CD4-positive, alpha-beta T cell treated with Interleukin-4 for 4 hours (primary cell): ENCODE measurements at places on chromosomes 7 and 10.

- no peak for DNase-seq
Measured at GRCh38 chr7:69038915-69039314, 559.4 kb upstream of the AUTS2 start.

DNA sequence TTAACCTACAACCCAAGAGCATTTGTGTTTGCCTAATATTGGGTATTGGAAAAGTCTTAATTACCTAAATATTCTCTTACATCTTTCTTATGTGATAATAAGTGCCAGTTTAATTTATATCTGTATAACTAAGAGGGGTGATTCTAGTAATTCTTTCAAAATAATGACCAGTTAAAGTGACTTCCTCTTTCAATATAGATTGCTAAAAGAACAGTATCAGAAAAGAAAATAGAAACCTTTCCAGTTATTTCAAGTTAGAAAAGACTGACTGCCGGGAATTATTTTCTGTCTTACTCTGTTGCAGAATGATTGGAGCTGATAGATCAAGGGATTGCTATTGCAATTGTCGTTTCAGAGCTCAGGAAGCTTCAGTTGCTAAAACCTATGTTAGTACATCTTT lies 525.0 kb upstream of the SEMA3D start:
- DNase-seq, result no peak

DNA sequence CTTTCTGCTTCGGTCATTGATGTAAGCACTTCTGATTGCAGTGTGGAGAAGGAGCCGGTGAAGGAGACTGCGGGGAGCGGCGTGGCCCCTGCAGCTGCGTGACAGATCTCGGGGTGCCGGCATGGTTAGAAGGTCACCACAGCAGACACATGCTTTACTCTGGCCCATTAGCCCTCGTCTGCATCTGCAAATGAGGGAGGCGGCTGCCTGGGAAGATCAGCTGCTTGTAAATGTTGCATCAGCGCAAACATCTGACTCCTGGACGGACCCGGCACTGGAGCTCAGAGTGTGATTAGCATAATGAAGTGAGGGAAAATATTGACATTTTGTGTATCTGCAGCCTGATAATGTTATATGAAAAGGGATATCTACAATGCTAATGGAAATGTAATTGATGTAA lies 30.5 kb upstream of the MNX1 start:
- no peak for DNase-seq

DNA sequence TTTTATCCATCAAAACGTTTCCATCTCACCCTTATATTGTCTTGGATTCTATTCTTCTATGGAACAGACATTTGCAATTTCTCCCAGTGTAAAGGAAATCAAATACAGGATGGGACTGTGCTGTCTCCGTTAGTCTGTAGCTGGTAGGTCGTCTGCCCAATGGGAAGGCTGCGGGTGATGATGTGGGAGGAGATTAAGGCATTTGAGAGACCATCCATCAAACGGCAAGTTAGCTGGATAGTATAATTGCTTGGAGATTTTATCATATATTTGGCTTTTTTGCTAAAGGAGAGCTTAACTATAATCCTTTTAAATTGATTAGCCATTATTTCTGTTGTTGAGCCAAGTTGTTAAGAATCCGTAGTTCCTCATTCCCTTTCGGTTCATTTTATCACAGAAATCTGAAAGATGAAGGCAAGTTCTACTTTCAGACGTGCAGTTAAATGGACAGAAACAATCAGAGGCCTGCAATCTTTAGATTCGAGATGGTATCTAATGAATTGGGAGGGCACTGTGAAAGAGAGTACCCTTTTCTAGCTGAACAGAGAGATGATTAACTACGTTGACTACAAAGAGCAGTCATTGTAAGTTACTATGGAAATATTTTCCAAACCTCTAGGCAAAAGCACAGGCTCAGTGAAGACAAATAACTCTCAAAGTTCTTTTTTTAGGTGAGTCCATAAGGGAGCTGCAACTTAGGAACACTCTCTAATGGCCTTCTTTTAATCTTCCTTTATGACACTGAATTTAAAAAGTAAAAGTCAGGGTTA lies 253.3 kb upstream of the KIAA1217 start:
- DNase-seq, result no peak

GRCh38 chr10:27801171-27801785 lies 55.7 kb upstream of the MKX start:
- no peak for DNase-seq

DNA sequence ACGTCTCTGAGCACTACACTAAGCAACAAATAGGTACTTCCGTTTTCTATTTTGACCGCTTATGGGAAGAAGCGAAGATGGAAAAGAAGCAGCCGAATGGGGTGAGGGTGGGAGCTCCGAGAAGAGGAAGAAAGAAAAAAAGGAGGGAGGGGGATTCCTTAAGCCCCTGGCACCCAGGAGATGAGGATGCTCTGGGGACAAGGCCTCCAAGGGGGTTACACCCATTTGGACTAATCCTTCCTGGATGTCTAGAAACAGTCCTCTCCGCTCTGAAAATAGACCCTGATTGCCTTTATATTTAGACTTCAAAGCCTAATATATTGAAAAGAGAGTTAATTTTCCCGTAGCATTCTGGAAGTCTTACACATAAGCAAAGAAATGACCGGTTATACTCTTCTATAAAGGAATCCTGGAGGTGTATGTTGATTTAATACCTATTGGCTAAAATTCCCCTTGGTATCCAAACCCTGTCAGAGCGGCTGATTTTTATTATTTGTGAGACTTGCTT lies 676 bp upstream of the HTR7 start:
- DNase-seq, result no peak

DNA sequence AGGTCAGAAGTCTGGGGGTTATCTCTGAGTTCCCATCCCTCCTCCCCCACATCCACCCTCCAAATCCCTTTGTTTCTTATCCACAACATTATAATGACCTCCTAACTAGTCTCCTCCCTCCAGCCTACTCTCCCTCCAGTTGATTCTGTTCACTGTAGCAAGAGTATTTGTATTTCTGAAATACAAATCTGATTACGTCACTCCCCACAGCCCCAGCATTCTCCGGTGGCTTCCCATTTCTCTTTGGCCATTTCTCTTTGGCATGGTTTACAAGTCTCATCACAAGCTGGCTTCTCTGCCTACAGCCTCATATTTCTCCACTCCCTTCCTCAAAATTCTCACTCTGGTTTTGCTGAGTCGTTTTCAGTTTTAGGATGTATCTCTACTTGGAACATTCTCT lies 24.6 kb upstream of the MRPS33 start:
- DNase-seq, result no peak

- no peak for DNase-seq
Measured at GRCh38 chr10:48970046-48970445, 30.4 kb upstream of the LRRC18 start.

DNA sequence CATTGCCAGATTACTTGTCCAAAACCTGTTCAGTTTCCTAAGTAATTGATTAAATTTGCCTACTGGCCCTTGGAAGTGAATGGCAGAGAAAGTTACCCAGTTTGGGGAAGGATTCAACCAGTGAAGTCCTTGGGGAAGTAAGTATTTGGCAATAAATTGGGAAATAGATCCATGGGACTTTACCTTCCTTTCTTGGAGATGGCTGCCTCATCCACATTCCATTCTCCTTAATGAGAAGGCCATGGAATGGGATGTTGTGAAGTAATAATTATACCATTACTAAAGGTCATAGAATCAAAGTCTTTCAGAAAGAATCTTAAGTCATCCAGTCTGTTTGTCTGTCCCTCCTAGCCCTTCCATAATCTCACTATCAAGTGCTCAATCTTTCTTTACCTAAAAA lies 4.5 kb upstream of the COPG2 start:
- no peak for DNase-seq

DNA sequence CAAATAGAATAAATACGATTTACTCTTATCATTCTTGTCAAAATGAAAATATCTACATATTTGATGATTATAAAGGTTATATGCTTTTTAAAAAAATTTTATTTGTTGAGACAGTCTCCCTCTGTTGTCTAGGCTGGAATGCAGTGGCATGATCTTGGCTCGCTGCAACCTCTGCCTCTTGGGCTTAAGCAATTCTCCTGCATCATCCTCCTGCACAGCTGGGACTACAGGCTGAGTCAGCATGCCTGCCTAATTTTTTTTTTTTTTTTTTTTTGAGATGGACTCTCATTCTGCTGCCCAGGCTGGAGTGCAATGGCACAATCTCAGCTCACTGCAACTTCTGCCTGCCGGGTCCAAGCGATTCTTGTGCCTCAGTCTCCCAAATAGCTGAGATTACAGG lies 48.9 kb downstream of the PUS7 start:
- DNase-seq, result no peak

DNA sequence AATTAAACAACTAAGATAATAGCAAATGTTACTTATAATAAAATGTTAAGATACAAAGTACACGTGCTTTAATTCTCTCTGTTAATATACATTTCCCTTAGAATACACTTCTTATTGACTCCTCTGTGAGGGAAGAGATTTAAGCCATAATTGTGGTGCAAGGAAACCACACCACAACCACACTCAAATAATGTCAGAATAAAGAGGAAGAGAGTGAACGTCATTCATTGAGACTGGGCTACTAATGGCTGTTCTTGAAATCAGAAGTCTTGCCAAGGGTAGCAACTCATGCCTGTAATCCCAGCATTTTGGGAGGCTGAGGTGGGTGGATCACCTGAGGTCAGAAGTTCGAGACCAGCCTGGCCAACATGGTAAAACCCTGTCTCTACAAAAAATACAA lies 10.0 kb downstream of the FAM171A1 start:
- DNase-seq, result no peak

DNA sequence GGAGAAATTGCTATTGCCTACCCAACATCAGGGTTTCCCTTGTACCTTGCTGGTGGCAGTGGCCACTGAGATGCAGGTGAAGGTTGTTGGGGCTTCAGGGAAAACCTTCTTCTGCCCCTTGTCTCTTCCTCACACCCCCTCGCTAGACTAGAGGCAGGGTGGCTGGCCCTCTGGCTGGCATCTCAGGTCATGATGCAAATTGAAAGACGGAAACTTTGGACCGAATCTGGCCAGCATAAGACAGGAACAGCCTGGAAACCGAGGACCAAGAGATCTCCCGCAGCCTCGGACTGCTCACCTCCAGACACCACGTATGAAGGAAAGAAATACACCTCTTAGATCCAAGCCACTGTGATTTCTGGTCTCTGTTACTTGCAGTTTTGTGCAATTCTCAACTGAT lies 2.9 kb downstream of the SVOPL start:
- DNase-seq, result no peak

GRCh38 chr7:50495746-50496145 lies 45.6 kb upstream of the FIGNL1 start:
- no peak for DNase-seq

DNA sequence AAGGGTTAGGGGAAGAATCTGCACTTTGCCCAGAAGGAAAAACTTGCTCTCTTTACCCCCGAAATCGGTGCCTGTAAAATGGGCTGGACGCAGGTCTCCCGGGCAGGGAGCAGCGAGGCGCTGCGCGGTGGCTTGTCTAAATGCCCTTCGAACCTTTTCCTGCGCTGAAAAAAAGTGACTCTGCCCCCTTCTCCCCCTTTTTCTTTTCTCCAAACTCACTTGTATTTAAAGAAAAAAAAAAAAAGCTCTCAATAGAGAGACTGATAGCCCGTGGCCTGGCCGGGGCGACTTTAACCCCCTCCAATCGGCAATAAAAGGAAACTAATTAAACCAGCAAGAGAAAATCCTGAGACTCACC lies 286 bp downstream of the SP8 start:
- no peak for DNase-seq

GRCh38 chr7:44461387-44461786 lies 29.1 kb downstream of the NUDCD3 start:
- DNase-seq, result peak; percentile 48

DNA sequence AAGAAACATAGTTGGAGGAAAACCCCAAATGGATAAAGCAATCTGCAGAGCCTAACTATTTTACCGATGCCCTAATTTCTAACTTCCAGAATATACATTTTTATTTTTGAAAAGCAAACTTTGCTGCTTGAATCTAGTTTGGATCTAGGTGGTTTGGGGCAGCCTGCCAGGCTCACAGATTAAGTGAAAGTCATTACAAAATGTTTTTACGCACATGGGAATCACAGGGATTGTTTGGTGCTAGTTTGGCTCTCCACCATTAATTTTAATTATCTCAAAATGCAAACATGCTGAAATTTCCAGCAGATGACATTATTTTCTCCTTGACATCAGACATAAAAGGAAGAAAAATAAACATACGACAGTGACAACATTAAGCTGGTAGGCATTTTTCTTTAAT lies 166.7 kb upstream of the INHBA start:
- no peak for DNase-seq

DNA sequence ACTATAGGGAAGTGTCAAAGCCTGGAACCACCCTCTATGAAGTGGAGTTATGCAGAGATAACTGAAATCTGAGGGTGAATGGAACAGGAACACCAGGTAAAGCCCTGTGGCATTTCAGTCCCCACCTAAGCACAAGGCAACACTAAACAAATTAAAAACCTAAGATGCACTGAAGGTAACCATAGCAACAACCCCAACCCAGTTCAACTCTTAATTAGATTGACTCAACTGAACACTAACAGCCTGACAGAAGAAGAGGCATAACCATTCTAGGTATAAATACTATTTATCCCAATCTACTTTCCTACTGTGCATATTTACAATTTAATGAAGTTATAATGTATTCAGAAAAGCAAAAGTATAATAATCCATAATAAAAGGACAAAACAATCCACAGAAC lies 9.2 kb upstream of the GIMAP5 start:
- no peak for DNase-seq

- DNase-seq, result no peak
Measured at GRCh38 chr10:43336061-43336460, 35.4 kb upstream of the FXYD4 start.

GRCh38 chr10:49092477-49092876 lies 22.8 kb downstream of the VSTM4 start:
- DNase-seq, result no peak

DNA sequence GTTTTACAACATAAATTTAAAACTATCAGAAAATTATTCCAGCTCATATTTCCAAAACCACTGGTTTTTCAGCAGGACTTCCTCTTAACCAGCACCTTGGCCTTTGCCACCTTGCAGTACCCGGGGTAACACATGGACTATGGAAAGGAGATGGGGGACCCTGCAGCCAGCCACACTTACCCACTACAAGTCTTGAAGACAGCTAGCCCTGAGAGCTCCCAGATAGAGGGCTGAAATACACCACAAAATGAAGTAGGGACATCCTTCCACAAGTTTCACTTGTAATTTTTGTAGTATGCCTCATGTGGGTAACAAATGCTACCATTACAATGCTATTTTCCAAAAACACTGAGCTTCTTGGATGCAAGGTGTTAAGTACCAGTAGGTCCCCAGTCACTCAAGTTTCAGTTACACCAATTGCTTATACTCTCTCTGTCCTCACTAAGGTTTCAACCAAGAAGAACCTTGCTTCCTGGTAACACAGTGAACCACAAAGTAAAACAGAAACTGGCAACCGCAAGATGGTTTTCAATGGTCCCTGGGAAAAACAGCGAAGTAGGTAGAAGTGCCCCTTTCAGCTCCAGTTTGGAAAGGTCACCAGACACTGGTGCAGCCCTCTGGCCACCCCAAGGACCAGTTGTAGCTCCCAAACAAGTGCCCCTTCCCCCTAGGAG lies 110.9 kb downstream of the SGMS1 start:
- peak; percentile 57 for DNase-seq

DNA sequence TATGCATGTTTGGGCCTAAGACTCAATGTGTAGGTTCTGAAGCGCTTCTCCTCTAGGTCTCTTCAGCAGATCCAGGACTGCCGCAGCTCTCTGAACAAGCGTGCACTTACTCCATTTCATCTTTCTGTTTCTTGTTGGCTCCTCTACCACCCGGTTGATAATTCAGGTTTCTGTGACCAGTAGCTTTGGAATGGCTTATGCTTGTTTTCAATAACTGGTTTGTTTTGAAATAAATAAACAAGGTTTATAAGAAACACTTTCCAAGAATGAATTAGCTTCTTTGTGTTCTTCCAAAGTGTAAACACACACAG lies 1.5 kb downstream of the MDFIC start:
- no peak for DNase-seq

GRCh38 chr7:142587578-142588191 lies 161.6 kb upstream of the PRSS1 start:
- DNase-seq, result peak; percentile 40
